ENCODE measurements at places on chromosomes 7 and 10.

DNA sequence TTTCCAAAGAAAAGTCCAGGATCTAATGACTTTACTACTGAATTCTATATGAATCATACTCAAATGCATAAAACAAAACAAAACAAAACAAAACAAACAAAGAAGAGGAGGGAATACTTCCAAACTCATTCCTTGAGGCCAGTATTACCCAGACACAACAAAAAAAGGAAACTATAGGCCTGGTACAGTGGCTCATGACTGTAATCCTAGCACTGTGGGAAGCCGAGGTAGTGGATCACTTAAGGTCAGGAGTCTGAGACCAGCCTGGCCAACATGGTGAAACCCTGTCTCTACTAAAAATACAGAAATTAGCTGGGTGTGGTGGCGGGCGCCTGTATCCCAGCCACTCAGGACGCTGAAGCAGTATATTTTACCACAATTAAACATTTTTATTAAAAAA, 114.6 kb downstream of the NRBF2 start:
- DNase-seq: no peak

- DNase-seq: no peak
Observed at GRCh38 chr7:133797818-133798520, 329.2 kb upstream of the LRGUK start.

GRCh38 chr10:78175444-78176015, 141.9 kb downstream of the RPS24 start:
- no peak for DNase-seq

- no peak for DNase-seq
Observed at GRCh38 chr7:41582116-41582515, 120.8 kb downstream of the INHBA start.

DNA sequence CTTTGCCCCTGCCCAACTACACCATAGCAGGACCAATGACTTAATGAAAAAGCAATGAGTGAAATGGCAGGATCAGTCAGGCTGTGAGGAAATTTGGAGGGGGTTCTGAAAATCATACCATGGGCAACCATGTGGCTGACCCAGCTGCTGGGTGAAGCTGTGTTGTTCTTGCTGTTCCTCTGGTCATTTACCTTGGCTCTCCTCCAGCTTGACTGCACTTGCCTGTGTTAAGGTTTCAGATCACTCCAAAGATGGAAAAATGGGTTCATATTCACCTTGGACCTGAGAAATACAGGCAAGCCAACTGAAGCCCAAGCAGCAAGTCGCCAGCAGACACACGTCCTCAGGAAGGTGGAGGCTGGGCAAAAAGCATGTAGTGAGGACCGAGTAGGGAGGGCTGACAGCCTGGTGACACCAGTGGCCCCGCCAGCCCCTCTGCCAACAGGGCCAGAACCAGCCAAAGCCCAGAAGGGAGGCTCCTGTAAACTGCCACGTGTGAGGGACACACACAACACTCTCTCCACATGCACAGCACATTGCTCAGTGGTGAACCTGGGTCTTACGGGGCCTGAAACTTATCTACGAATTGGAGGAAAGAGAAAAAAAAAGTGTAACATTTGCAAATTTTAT, 40.1 kb downstream of the PARP12 start:
- no peak for DNase-seq

- no peak for DNase-seq
Observed at GRCh38 chr10:115861864-115862263, 411.1 kb downstream of the GFRA1 start.

GRCh38 chr10:62915158-62915557, 99.0 kb upstream of the EGR2 start:
- DNase-seq: no peak

DNA sequence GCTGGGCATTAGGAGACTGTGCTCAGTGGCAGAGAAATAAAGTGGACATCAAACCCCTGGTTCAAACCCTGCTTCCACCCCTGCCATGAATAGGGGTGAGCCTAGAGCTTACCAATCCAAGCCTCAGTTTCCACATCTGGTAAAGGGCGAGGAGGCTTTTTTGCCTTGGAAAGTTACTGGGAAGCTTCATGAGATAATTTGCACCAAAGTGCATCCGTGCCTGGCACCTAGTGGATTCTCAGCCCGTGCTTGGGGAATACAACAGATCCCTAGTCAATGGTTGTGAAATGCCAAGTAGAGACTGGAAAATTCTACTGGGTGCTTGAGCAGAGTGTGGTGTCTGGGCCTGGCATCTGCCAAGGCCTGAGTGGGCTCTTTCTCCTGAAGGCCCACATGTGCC, 158.7 kb upstream of the ZMIZ1 start:
- no peak for DNase-seq

- no peak for DNase-seq
Observed at GRCh38 chr10:77111611-77112550, 525.7 kb downstream of the KCNMA1 start.

GRCh38 chr10:119119400-119119799, 15.5 kb downstream of the DENND10 start:
- DNase-seq: no peak
